ENCODE measurements at places on chromosomes 5 and 9.

GRCh38 chr5:156401804-156402203 lies 74.8 kb downstream of the SGCD start:
- DNase-seq, result no peak

DNA sequence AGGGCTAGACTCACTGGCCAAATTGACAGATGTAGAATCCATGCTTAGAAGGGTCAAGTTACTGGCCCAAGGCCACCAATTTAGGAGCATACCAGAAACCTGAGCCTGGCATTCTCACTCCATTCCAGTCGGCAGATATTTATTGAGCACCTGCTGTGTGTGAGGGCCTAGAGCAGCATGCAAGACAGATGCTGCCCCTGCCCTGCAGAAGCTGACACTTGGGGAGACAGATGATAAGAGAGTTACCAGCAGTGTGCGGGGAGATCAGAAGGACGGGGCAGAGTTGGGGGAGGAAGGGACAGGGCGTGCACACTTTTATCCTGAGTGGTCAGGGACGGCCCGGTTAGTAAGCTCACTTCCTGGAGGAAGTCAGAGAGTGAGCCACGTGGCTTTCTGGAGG lies 111.5 kb upstream of the RAPGEF1 start:
- no peak for DNase-seq

- no peak for DNase-seq
These were observed 166.8 kb upstream of the MAP3K1 start for GRCh38 chr5:56648460-56649034.

GRCh38 chr5:92505925-92506324 lies 1075.1 kb downstream of the NR2F1-AS1 start:
- DNase-seq, result no peak

GRCh38 chr5:95770830-95771708 lies 39.9 kb downstream of the RHOBTB3 start:
- DNase-seq, result no peak
